ENCODE measurements at places on chromosomes 11 and 22.

GRCh38 chr11:120932305-120932915 lies 91.5 kb upstream of the TBCEL start:
- no peak for DNase-seq

- no peak for DNase-seq
These were observed 3.2 kb upstream of the BIRC2 start for GRCh38 chr11:102343809-102344208.

GRCh38 chr11:105823495-105824033 lies 198.5 kb downstream of the MSANTD4 start:
- no peak for DNase-seq

DNA sequence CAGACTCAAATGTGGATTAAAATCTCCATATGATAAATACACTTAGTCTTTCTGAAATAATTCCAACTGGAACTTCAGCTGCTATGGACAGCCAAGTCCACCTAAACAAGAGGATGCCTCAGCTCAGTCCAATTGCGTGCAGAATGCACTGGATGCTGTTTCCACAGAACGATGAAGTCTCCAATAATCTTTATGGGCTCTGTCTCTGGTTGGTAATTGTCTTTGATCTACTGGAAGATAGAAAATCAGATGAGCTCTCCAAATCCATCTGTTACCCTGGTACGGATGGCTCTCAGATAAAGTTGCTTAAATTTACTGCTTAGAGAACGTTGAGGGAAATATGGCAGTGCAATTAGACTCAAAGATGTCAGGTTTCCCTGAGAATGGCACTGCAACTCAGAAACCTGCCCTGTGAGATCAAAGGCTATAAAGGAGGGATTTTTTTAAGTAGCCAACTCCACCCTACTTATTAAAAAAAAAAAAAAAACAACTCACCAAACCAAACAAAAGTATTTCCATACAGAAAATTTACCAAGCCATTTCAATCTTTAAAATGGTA lies 859 bp upstream of the BIRC3 start:
- DNase-seq, result no peak

- no peak for DNase-seq
These were observed 57.4 kb upstream of the NUP160 start for GRCh38 chr11:47905358-47906059.

DNA sequence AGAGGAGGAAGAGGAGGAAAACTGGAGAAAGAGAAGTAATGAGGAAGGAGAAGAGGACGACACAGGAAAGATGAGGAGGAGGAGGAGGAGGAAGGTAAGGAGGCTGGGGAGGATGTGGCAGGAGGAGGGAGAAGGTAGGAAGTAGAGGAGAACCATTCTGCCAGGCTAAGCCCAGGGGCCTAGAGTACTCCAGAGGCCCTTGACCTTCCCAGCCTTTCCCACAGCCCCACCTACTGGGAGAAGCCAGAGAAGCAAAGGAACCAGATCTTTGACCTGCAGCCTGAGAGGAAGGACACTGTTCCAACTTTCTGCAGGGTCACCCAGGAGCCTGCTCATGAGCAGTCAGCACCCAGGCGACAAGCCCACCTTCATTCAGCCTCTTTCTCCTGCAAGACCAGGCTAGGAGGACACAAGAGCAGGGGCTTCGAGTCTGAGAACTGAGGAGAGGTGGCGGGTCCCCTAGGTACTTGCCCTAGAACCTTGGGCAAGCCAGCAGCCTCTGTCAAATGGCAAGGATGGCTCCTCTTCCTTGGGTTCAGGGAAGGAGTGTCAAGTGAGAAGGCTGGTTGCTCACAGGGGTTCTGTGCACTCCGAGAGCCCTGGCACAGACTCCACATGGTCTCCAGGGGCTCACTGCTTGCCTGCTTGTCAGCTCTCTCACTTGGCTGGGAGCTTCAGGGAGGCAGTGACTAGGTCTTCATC lies 27.9 kb upstream of the OAF start:
- no peak for DNase-seq

DNA sequence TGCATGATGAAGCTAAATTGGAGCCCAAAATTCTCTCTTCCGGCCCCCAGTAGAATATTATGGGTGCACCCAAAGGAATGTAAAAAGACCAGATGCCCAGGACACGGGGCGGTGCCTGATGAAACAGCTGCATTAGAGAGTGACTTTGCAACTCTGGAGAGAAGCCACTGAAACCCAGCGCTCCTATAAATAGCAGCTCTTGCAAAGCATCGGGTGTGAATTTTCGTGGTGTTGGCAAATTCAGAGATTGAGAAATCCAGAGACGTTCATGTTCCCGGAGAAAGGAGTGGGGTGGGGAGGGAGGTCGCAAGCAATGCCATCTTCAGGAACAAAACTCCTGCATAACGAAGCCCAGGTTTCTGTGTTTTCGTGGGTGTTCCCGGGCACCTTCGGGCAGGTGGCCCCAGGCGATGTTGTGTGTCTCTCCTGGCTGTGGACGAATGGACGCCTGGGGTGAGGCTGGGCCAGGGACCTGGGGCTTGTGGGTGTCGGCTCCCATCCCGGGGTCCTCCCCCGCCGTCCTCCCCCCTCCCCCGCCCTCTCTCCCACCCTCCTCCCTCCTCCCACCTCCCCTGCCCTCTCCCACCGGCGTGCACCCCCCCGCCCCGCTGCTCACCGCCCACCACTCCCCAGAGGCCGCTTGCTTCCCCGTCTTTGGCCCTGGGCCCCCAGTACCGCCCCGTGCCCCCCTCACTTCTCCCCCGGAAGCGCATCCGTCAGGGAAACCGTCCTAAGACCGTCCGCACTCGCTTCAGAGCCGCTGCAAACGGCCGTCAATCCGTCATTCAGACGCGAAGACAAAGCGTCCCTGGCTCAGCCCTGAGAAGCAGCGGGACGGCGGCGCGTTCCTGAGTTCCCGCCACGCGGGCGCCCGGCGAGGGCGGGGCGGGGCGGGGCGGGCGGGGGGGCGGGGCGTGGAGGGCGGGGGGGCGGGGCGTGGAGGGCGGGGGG lies 26.7 kb upstream of the TOLLIP start:
- DNase-seq, result no peak

DNA sequence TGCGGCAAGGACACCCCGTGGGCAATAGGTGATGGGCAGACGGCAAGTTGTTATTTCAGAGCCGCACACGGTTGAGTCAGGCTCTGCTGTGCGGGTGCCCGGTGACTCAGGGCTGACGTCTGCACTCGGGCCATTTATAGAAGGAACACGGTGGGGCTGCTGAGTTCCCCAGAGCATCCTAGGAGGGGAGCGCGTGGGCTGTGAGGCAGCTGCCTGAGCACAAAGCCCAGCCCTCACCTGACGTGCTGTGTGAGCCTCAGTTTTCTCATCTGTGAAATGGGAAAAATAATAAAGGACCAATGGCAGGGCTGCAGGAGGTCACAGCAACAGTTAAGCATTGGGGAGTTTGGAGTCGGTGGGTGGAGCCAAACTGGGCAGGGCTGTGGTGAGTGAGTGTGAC lies 11.3 kb upstream of the RHOD start:
- peak; percentile 15 for DNase-seq

DNA sequence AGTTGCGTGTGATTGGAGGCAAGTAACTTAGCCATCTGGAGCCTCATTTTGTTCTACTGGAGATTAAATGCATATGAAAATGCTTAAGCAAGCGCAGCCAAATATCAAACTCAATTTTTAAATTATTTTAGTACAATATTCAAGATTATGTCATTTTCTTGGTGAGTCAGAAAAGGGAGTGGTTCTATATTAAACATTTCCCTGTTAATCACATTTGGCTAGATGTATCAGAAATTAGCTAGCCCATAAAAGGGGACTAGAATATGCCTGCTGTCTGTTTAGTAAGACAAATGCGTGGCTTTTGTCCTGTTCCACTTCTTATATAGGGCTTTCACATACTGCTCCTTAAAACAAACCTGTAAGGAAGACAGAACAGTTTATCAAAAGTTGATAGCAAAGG lies 35.0 kb upstream of the BMAL1 start:
- DNase-seq, result no peak

- no peak for DNase-seq
These were observed 20.7 kb downstream of the DDX10 start for GRCh38 chr11:108685419-108686130.

- DNase-seq, result no peak
These were observed 8.3 kb downstream of the SF3A1 start for GRCh38 chr22:30348404-30348803.

GRCh38 chr11:10608584-10608983 lies 40.1 kb upstream of the LYVE1 start:
- DNase-seq, result no peak

DNA sequence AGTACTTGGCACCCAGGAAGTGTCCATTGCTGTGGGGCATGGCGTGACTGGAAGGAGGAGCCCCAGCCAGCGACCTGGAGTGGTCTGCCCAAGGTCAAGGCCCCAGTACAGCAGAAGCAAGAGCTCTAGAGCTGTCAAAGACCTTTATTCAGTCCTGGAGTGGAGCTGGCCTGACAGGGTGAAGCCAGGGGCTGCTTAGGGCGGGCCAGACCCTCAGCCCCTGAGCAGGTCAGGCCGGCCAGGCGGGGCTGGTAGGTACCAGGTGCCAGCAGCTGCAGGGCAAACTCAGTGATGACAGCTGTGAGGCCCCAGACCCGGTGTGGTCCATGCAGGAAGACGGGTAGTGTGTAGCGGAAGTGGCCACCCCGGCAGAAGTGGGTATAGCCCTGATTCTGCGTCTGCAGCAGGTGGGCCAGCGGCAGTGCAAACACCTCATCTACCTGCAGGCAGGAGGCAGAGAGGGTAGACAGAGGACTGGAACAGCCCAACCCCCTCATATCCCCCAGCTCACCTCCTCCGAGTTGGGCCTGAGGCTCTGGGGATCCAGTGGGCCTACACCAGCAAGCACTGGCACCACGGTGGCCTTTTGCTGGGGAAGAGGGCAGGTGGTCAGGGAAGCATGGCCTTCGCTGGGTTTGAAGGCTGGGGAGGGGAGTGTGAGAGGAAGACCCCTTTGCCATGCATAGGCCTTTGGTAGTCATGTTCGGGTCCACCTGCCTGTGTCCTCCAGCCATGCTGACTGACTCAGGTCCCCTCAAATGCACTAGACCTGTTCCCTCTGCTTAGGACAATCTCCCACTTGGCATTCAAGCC lies 1.7 kb downstream of the NUDT8 start:
- no peak for DNase-seq

GRCh38 chr11:1150116-1150515 lies 7.6 kb upstream of the MUC5AC start:
- DNase-seq, result no peak

- DNase-seq, result no peak
These were observed 118.6 kb downstream of the TRIM44 start for GRCh38 chr11:35780951-35781860.

- DNase-seq, result no peak
These were observed 102.0 kb downstream of the CYP2R1 start for GRCh38 chr11:14789879-14790484.

DNA sequence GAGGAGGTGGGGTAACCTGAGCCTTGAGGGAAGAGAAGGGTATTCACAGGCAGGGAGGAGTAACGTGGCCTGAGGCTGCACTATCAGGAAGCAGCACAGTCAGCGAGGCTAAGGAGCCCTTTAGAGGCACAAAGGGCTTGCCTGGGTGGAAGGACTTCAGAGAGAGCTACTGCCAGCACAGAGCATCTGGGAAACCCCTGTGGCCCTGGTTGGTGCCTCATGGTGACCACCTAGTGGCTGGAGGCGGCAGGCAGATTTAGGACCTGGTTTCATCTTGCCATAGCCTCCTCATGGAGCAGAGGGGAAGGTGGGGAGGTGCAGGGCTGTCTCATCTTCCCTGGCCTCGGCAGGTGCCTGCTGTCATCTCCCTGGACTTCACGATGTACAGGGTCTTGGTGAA lies 64.5 kb downstream of the MPPED1 start:
- no peak for DNase-seq

- DNase-seq, result no peak
These were observed 42.9 kb upstream of the SHISAL1 start for GRCh38 chr22:44355716-44356070.

GRCh38 chr11:27506200-27507182 lies at the start of gene LIN7C:
Gene LIN7C (minus strand): TSS chr11:27506769. CDS start chr11:27506752, 17 bp downstream.
- DNase-seq, result peak; percentile 74

DNA sequence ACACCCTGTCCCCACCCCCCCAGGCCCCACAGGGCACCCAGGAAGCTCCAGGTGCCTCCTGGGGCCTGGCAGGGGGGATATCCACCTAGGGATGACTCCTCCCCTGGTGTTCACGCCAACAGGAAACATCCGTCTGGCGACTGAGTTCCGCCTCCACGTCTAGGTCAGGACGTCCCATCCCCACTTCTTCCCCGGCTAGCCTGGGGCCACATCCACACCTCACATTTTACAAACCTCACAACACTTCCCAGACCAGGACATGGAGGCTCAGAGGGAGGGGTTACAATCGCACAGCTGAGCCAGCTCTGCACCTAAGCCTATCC lies 21.0 kb downstream of the MAFF start:
- DNase-seq, result no peak

DNA sequence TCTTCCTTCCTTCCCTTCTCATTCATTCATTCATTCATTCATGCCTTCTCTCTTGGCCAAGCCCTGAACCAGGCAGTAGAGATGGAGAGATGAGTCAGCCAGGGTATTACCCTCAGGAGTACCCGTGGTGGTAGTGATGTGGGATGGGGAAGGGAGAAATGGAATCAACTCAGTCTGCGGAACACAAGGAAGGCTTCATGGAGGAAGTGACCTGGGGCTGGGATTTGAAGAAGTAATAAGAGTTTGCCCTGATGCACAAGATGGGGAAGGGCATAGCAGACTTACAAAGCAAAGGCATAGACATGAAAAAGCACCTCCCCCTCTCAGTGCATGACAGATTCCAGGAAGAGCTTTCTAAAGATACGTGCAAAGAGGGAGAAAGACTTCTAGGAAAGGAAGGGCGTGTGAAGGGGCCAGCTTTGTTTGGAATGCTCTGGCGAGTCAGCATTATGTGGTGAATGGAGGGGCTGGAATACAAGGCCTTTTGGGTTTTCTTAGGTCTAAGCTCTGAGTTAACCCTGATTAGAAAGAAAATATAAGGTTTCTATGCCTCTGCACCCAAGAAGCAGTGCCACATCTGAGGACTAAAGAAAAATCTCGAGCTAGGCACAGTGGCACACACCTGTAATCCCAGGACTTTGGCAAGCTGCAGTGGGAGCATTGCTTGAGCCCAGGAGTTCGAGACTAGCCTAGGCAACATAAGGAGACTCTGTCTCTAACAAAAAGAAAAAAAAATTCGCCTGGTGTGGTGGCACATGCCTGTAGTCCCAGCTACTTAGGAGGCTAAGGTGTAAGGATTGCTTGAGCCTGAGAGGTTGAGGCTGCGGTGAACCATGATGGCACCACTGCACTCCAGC lies 36.4 kb upstream of the ACER3 start:
- no peak for DNase-seq

DNA sequence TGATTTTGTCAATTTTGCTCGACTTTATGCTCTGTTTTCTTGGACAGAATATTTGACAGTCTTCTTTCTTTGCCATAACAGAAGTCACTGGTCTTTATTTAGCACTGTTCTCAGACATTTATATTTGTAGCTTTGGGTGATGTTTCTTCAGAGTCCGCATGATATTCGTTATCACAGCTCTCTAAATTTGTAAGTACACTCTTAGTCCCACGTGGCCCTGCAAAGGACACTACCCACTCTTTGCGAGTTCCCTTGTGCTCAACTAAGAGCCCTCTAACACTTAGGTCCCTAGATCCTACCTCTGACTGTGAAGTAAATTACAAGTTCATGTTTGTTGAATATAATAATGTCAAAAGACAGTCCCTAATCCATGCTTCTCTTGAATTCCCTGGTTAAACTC lies 651.9 kb downstream of the NTM start:
- no peak for DNase-seq
